ENCODE measurements at places on chromosomes 2 and 18.

- DNase-seq, result no peak
Observed at GRCh38 chr2:43408407-43409160, 182.2 kb upstream of the ZFP36L2 start.

DNA sequence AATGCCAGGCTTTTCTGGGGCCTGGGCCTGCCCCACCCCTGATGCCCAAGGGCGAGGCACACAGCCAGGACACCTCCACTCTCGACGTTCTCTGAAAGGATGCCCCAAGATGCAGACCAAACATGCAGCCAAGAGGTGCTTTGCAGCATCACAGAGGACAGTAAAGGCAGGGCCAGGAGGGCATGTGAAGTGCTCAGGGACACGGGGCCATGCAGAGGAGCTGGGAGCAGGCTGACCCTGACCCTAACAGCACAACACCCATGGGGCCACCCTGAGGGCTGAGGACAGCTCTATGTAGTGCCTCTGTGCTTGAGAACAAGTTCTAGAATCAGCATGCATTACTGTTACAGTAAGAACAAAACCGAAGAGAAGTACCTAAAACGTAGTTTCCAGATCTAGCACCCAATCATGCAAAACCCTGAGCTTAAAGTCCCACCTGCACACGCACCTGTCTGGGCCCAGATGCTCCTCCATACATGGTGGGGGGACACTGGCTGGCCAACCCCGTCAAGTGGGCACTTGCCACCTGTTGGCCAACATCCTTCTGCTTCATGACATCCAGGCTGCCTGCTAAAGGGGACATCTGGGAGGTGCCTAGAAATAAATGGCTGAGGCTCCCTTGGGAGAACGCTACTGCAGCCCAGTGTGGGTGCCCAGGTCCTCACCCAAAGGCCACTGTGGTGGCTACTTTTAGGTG is 15.4 kb downstream of the HS6ST1 start:
- no peak for DNase-seq

DNA sequence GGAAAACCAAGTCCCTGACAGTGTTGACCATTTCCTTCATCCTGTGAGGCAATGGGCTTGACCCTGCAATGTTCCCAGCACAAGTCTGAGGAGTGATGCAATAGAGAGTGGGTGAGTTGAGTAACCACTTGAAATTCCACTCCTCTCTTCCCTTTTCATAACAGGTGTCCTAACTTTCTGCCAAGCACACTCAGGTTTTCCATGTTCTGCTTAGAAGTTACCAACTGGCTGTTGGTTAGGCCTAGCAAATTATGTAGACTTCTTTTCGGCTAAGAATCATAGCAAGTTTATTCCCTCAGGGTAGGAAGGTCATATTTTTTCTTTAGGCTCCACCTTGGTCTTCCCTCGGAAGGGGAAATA is 11.5 kb downstream of the GNLY start:
- no peak for DNase-seq

DNA sequence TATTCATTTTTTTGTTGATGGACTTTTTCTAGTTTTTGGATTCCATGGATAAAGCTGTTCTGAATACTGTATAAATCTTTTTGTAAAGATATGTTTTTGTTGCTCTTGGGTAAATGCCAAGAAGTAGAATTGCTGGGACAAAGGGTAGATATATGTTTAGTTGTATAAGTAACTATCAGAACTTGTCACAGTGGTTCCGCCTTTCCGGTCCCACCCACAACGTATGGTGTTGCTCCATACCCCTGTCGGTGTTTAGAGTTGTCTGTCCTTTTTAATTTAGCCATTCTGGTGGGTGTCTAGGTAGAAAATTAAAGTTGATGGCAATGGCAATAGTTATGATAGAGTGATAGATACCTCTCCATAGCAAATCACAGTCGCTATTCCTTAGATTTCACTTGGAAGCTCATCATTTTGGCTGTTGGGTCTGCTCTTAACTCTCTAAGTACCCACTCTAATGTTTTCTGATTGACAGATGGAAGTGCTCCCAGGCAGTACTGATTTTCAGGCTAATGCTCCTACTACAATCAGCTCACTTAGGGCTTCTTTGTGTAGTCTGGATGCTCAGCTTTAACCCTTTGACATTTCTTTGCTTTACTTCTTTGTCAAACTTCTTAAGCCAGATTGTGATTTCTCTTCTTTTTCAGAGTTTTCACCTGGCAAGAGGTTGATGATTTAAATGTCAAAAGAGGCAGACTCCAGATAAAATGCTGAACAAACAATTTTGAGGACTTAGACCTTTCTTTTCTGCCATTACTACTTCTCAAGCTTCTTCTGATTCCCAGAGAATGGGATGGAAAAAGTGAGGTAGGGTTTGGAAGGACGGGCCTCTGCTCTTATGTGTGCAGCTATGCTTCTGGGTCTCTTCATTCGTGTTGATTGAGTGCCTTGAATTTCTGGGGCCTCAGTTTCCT is 156.4 kb downstream of the AQP4 start:
- DNase-seq, result no peak

DNA sequence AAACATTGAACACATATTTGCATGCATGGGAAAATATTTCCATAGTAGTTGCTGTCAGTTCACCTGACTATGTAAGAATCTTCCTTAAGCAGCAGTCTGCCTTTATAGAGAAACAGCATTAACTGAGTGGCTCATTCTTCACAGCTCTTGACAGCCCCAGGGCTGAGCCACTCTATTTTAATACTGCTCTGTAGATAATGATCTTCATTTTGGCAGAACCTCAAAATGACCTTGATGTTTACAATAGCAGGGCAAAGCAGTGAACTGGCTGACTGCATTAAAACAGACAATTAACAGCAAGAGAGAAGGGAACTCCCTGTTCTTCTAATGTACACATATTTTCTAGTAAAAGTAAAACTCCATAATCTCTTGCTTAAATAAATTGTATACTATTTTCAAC is 580.6 kb upstream of the SOX11 start:
- peak; percentile 92 for DNase-seq

- no peak for DNase-seq
Observed at GRCh38 chr18:7084080-7085065, 33.2 kb downstream of the LAMA1 start.

- DNase-seq, result no peak
Observed at GRCh38 chr18:57834616-57835015, 31.5 kb upstream of the ATP8B1 start.

DNA sequence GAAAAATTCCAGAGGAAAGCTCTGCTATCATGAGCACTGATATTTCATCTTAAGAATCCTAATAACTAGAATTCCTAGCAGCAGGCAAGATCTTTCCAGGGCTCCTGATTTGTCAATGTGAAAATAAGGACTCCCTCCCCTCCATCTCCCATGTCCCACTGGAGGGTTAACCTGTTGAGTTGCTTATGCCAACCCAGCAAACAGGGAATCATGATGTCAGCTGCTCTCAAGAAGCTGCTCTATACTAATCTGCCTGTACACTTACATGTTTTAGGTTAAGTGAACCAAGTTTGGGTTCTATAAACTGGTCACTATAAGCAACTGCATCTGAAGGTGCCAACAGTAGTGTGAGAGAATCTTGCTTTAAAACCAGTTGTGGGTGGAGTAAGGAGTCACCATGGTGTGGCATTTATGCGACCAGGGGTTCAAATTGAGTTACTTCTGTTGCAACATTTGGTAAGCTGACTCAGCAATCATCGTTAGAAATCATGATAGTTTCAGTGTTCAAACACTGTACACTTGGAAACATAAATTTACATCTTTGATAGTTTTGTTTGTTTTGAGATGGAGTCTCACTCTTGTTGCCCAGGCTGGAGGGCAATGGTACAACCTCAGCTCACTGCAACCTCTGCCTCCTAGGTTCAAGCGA is 53.4 kb downstream of the STK25 start:
- DNase-seq, result no peak

GRCh38 chr2:30956995-30957394 is 149.7 kb upstream of the CAPN13 start:
- no peak for DNase-seq

DNA sequence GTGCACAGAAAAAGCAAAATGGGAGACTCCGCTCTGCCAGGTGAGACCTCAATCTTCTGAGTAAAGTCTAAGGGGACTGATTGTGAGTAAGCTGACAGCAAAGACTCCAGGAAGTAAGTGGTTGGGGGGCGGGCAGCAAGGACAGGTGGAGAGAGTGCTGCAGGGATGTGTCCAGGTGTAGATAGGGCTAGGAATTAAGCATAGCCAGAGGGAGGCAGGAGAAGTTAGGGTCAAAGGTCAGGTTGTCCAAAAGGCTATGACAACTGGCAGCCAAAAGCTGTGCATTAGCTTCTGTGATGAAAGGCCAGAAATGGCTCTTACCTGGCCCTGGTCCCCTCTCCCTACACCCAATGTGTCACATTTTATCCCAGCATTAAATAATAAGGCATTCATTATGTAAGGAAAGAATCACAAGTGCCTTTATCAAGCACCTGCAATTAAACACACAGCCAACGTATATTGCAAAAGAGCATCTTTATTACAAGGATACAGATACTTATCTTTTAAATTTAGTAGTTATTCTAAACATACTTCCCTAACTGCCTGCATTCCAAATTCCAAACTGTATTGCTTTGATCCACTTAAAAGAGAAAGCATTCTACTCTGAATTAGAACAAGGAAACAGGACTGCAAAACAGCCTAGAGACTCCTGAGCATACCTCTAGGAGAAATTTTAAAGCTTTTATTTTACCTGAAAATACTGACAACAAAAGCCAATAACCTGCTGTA is 247.9 kb downstream of the IRS1 start:
- DNase-seq, result no peak

DNA sequence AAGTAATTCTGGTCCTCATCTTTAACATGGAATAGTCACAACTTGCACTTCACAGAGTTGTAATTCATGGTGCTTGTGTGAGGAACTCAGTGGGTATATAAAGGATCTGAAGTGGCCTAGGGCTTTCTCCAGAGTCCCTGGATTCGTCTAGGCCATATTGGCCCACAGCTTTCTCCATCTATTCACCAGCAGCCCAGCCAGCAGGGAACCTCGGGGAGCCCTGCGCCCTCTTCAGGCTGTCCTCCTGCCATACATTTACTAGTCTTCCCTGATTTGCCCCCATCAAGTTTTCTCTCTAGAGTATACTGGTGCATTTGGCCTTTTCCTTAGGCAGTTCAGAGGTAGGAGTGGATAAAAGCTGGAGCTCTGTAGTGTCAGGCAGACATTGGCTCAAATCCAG is 278.3 kb downstream of the MYCN start:
- no peak for DNase-seq

- no peak for DNase-seq
Observed at GRCh38 chr2:14072338-14072737, 560.2 kb upstream of the LRATD1 start.

- no peak for DNase-seq
Observed at GRCh38 chr2:174846941-174847938, 83.0 kb upstream of the CHRNA1 start.

- no peak for DNase-seq
Observed at GRCh38 chr2:75416420-75417342, 144.1 kb downstream of the EVA1A start.

- no peak for DNase-seq
Observed at GRCh38 chr18:69882965-69883668, 64.6 kb downstream of the CD226 start.

DNA sequence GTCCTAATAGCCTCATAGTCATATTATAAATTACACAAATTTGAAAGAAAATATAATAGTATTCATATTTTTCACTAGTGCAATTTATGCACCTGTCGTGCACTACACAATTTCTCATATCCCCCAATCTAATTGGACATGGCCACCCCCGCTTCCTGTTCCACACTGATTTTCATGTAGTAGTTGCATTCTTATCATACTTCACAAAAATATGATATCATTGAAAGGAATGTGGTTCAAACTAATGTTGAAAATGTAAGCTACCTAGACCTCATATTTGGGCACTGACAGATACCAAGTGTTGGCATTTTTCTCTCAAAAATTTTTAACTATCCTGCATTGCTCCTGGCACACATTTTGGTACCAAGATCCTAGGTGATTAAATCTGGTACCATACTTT is 985.5 kb upstream of the POU3F3 start:
- DNase-seq, result no peak

GRCh38 chr2:67502346-67503065 is 105.4 kb downstream of the ETAA1 start:
- no peak for DNase-seq

DNA sequence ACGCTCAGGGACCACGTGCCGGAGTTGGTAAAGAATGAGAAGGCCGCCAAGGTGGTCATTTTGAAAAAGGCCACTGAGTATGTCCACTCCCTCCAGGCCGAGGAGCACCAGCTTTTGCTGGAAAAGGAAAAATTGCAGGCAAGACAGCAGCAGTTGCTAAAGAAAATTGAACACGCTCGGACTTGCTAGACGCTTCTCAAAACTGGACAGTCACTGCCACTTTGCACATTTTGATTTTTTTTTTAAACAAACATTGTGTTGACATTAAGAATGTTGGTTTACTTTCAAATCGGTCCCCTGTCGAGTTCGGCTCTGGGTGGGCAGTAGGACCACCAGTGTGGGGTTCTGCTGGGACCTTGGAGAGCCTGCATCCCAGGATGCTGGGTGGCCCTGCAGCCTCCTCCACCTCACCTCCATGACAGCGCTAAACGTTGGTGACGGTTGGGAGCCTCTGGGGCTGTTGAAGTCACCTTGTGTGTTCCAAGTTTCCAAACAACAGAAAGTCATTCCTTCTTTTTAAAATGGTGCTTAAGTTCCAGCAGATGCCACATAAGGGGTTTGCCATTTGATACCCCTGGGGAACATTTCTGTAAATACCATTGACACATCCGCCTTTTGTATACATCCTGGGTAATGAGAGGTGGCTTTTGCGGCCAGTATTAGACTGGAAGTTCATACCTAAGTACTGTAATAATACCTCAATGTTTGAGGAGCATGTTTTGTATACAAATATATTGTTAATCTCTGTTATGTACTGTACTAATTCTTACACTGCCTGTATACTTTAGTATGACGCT is 5.8 kb downstream of the MYCN start:
- no peak for DNase-seq
